ENCODE measurements at places on chromosomes 4 and X.

- no peak for DNase-seq
These were observed 900.9 kb downstream of the RAB28 start for GRCh38 chr4:12583275-12583674.

- no peak for DNase-seq
These were observed 51.5 kb upstream of the GPR78 start for GRCh38 chr4:8528713-8529112.

GRCh38 chr4:3467601-3468031 is 4.5 kb downstream of the DOK7 start:
- DNase-seq: no peak

DNA sequence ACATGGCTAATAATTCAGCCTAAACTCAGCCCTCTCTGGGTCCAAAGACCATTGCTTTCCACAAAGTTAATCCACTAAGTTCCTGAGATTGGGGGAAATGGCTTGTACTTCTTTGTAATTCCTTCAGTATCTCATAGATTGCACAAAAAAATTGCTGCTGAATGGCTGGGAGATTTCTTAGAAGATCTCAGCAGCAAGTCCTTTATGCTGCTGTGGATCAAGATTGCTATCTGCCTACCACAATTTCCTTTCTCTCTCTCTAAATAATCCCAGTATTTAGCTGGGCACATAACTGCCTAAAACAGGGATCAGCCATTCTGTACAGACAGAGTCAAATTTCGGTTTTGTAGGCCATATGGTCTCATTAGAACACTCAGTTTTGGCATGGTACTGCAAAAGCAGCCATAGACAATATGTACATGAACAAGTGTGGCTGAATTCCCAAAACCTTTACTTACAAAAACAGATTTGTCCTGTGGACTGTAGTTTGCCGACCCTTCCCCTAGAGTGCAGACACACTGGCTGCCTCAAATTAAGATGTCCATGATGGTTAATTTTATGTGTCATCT is 18.5 kb upstream of the HOPX start:
- DNase-seq: no peak

DNA sequence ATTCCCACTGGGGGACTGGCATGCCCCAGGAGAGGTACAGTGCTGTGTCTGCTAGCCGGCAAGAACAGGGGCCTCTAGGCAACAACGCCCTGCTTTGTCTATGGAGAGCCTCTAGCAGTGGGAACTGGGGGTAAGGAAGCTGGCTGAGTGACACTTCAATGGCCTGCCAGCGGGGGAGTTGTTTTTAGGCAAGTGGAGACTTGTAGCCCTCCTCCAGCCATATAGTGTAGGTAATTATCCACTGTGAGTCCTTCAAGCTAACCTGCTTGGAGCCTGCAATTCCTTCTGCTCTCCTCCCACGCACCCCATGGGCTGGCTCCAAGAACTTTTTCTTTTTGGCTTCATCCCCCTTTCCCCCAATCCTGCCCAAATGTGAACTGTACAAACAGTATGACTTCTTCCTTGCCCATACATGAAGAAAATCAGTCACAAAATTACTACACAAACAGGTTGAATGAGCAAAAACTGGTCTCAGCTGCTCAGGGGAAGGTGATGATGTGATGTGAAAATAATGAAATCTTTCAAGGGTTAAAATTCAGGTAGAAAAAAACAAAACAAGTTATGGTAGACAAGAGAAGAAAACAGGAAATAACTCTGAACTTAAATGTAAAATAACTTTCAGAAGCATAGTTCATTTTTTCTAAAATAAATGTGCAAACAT is 33.1 kb downstream of the LEF1 start:
- DNase-seq: no peak

- no peak for DNase-seq
These were observed 29.7 kb downstream of the NEK1 start for GRCh38 chr4:169582706-169583105.

Measured in cerebellar nuclear complex (tissue), 1 donor.